ENCODE measurements at places on chromosomes 7 and 10. TPM values are rescaled to one million over a fixed set of nuclear protein-coding genes. Genes with fewer than 3 reads are reported as not detected.

Gene GRK5
- total RNA-seq: 111 TPM

Gene BZW2
- 135 TPM for total RNA-seq

Gene PRR15
- total RNA-seq: 250 TPM

Gene FZD8
- 11.7 TPM for total RNA-seq

Gene LFNG
- 17.9 TPM for total RNA-seq

Gene ZNF804B
- total RNA-seq: not detected

Gene FKBP6
- total RNA-seq: not detected

Gene POLR2J2
- total RNA-seq: 1.1 TPM

Gene MALRD1
- total RNA-seq: 2.4 TPM

Gene ANLN
- total RNA-seq: 0.37 TPM

Gene ACSL5
- total RNA-seq: 315 TPM

Gene SEMA3C
- 80.4 TPM for total RNA-seq

Gene ELAPOR2
- 20.9 TPM for total RNA-seq

Gene PDZD7
- total RNA-seq: not detected

Gene ZPBP
- not detected for total RNA-seq

Gene WNT16
- not detected for total RNA-seq

Gene KCNH2
- 9.5 TPM for total RNA-seq

Gene GIMAP4
- 13.8 TPM for total RNA-seq

Measured in transverse colon (tissue), 4 donors.